ENCODE measurements at places on chromosomes 6 and 20. TPM values are rescaled to one million over a fixed set of nuclear protein-coding genes. Genes with fewer than 3 reads are reported as not detected.

Gene KIF6
- polyA plus RNA-seq = 0.72 TPM

DNA sequence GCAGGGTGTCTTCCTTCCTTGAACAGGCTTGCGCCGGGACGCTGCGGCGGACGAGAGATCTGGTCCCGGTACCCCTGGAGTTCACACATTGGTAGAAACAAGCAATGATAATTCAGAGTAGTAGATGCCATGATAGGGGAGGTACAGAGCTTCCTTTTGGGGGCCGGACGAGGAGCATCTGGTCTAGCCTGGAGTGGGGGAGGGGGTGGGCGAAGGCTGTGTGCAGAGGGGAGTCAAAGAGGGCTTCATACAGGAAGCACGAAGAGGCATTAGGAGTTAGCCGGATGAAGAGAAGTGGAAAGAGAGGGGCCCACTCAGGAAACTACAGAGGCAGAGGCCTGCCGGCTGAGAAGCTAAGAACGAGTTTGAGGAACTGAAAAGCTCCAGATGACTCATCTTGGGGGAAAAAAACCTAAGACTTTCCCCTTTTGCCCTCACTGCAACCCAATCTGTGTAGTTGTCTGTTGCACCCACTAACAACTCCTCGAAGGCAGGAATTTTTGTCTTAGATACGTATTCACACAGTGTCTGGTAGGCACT, 611 bp downstream of the CNPY3 start:
- DNase-seq = no peak

DNA sequence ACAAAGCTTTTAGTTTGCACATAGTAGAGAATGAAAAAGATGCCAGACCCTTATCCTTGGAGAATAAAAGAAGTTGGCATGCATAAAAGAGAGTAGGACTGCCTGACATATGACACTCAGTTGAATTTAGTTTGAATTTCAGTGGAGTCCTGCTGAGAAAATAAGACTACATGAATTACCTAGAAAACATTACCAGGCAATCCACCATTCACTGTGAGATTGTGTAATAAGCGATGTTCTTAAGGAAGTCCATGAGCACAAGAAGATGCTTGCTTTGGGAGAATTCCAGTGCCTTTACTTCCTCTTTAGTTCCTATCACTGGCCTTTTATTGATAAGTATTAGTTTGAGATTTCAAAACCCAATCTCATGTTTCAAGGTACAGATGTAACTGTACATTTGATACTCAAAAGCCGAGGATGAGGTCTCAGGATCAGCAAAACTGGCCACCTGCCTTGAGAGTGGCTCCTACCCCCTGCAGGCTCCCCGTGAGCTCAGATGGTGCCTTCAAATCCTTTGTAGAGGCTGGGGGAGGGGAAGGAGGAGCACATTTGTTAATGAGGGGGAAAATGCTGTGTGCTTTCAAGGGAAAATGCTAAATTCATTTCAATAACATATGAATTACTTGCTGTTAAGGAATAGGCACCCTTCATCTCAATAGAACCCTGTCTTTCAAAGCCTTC, 11.2 kb upstream of the UNC93A start:
- no peak for DNase-seq

DNA sequence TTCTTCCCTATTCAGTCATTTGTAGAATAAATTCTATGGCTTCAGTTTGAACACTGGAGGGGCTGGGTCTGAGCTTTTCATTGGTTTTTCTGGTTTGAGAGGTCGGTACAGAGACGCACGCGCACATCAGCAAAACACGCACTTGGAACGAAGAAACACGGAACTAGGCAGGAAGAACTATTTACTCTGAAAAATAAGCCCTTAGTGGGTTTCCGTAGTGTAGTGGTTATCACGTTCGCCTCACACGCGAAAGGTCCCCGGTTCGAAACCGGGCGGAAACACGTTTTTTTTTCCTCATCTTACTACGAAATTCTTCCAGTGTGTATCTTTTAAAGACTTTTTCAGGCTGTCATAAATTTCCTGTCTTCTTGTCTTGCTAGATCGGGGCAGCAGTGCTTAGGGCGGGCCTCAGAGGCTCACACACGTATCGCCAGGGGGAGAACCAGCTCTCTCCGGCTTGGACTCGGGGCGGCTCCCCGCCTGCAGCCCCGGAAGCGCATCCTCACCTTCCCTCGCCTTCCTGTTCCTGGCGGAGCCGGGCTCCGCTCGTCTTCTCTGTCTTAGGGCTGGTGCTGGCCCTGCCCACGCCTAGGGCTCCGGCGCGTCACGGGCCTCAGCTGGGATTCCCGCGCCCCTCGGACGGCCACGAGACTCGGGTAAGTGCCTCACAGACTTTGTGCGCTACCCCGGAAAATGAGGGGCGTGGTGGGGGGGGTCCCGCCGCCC, at the start of gene HMGN4:
Gene HMGN4 (plus strand): TSS at position 521 of the 726 bp plus-strand sequence. CDS start 6,841 bp downstream, outside the sequence.
- no peak for DNase-seq

- DNase-seq = no peak
Observed at GRCh38 chr6:79911992-79912391, 35.4 kb downstream of the ELOVL4 start.

Data from left renal pelvis (tissue), 4 donors.